ENCODE measurements at places on chromosomes 4 and X.

DNA sequence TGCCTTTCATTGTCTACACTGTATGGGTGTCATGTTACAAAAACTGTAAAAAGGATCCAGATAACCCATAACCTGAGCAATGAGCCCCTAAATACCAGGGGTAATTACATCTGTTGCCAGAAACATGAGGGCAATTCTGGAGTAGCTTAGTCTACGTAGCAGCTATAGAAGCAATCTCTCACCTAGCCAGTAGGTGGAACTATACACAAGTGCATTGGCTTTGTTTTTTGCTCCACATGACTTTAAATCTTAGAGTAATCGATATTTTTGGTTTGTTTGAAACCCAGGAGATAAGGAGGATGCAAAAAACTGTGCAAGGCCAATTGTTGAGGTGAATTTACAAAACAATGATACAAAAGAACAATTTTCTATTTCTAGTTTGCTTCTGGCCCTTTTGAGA is 57.5 kb downstream of the GPR82 start:
- DNase-seq: peak; percentile 32

GRCh38 chr4:108140328-108140727 is 28.4 kb downstream of the LEF1 start:
- DNase-seq: no peak

- no peak for DNase-seq
Measured at GRCh38 chr4:7302781-7303404, 110.6 kb downstream of the SORCS2 start.

DNA sequence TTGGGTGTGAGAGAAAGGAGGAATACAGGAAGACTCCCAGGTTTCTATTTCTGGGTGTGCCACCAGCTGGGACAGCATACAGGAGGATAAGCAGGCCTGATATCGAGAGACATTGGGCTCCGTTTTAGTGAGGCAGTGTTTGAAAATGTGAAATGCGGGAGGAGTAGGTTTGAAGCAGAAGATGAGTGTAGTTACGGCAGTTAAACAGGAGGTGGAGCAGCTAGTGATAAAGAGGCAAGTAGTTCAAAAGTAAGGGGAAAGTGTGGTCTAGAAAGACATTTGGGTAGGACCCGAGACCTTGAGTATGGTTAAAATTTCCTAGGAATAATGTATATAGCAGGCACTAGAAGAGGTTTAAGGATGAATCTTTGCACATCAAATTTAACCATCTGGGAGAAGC is 42.4 kb downstream of the DCUN1D4 start:
- peak; percentile 22 for DNase-seq

DNA sequence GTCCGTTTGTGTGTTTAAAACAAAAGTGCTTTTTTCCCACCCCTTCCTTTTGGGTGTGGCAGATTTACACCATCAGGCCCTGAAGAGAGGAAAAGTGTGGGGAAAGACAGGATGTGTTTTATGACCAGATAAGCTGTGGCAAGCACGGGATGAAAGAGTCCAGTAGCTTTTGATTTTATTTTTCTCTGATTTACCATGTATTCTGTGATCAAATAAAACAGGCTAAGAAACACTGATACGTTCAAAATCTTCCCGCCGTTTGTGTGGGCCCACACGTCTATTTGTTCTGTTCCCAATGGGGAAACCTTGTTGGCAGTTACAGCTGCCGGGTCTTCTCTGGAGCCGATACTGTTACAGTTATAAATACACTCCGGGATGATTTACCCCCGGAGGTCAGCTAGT is 10.8 kb downstream of the LRP2BP start:
- no peak for DNase-seq

GRCh38 chr4:11626066-11626465 is 197.4 kb upstream of the HS3ST1 start:
- no peak for DNase-seq

GRCh38 chrX:95875661-95876060 is 809.0 kb upstream of the DIAPH2 start:
- no peak for DNase-seq

DNA sequence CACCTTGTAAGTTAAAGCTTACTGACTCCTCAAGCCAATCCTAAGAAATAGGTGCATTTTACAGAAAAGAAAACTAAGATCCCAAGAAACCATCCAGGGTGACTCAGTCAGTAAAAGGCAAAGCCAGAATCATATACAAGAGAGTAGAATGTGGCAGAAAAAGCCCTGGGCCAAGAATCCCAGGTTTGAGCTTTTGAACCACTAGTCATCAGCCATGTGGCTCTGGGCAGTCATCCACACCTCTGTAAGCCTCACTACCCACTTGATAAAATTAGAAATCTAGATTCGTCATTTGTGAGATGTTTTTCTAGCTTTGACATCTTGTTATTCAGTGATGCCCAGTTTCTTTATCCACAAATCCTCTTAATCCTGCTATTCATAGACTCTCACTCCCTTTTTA is 122.2 kb upstream of the PDE5A start:
- DNase-seq: no peak

DNA sequence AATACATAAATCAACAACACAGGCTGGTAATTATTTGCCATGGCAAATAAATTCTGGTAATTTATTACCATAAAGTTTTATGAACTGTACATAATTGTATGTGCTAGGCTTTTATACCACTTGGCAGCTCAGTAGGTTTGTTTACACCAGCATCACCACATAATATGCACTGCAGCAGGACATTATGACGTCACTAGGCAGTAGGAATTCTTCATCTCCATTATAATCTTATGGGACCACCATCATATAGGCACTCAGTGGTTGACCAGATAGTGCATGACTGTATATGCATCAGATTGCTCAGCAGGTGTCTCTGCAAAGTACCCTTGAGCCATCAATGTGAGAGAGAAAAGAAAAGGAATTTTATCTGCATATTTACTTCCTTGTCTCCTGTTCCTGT is 295.4 kb downstream of the CFAP47 start:
- DNase-seq: no peak

- DNase-seq: no peak
Measured at GRCh38 chr4:126757219-126757618, 875.5 kb upstream of the INTU start.

DNA sequence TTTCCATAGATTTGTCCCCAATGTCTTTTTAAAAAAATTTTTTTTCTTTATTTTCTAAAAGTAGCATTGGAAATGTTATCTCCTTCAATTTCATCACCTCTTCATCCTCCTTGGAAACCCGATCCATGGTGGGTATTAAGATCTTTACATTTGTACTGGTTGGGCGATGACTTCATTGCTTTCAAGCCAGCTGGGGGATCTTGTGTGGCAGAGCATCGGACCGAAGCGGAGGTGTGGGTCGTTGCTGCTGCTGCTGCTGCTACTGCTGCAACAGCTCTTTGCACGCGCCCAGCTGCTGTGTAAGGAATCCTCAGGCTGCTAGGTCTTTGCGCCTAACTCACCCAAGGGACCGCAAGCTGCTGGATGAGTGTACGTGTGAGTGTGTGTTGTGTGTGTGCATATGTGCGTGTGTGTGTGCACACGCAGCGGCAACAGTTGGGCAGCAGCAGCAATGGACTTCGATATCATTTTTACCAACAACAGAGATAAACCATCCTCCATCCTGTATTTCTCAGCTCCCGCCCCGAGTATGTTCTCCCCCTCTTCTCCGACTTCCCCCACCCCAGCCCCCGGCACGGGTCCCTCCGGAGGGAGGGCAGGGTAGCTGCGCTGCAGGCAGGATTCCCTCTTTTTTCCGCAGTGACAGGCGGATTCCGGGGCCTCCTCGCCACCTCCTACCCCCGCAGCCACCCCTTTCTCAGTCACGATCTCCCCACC is 768 bp upstream of the CDKL5 start:
- DNase-seq: no peak

DNA sequence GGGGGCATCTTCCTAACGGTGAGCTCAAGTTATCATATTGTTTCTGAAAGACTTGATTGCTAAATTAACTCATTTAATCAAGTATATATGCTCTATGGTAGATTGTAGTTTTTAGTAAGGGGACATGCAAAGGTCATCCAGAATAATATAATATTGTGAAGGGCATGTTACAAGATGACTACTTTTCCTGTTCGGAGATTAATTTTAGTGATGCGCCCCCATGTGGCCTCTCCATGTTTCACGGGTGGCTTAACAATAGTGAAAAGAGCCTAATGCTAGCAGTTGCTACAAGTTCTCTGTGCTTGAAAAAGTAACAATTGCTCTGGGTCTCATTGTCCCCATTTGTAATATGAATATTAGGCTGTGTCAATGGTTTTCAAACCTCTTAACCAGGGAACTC is 12.2 kb downstream of the SMPX start:
- DNase-seq: peak; percentile 26

DNA sequence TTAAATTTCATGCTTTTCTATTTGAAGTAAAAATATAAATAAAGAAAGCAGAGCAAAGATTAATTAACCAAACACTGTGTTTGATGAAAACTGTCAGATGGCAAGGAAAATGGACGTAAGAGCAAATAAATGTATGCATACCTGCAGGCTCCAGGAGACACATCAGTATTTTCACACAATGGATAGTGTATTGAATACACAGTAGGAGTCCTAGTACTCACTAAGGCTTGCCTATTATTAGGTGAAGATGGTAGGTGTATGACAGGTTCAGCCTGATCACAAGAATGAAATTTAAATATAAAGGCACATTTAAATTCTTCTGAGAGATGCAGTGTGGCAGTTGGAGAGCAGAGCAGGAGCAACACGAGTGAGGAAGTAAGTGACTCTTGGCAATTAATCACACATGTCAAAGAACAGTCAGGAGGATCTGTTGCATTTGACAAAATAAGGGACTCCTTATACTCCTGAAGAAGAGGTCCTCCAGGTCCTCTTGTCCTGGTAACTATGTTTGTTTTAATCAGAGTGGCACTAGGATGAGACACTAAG is 106.0 kb upstream of the NDST4 start:
- DNase-seq: no peak

GRCh38 chr4:38470735-38471262 is 193.2 kb upstream of the KLF3 start:
- no peak for DNase-seq

- DNase-seq: no peak
Measured at GRCh38 chr4:5988086-5988845, 30.0 kb downstream of the C4orf50 start.

GRCh38 chrX:151713849-151714248 is 2.0 kb upstream of the FATE1 start:
- DNase-seq: peak; percentile 33

DNA sequence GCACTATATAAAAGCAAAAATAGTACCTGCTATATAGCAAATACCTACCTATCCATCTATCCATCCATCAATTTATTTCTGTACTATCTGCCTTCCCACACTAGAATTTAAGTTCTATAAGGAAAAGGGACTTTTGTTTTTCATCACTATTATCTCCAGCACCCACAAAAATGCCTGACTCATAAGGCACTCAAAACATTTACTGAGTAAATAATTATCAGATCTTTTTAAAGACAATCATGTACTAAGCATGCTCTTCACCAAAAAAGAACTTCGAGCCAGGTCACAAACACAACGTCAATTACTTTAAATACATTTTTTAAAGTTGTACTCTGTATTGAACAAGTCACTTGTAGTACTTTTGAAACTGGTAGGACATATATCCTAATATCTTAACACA is 119.9 kb downstream of the FBXW7 start:
- no peak for DNase-seq

DNA sequence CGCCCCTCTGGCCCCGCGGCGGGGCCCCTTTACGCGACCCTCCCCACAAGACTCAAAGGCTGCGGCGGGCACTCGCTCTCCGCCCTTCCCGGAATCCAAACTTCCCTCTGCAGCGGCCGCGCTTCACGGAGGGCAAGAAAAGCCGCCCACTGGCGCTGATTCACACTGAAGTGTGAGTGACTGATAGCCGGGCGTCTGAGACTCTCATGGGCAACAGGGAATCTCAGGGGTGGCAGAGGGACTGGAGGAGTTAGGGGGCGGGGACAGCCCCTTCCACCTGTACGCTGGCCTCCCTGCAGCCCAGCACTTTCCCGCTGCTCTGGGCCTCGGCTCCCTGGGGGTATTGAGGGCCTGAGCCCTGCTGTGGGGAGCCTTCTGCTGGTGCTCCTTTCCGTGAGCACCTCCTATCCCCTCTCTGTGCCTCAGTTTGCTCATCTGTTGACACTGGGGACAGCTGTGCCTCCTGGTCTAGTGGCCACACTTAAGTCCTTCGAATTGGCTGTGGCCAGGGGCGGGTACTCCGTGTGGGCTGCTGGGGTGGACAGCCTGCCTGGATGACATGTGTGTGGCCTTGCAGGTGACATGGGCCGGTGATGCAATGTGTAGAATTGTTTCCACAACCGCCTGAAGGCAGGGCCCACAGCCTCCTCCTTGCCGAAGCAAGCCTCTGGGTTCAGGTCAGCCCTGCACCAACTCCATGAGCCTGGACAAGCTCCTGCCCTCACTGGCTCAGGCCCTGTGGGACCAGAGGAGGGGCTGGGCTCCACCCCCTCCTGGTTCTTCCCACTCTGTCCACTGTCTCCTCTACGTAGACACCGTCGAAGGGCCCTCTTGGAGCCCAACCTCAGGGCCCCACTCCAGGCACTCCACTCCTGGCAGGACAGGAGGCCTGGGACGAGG is 951 bp downstream of the SH3BP2 start:
- DNase-seq: peak; percentile 94

- no peak for DNase-seq
Measured at GRCh38 chr4:82458729-82459128, 28.3 kb downstream of the ENOPH1 start.

GRCh38 chr4:86557526-86557925 is 36.6 kb upstream of the PTPN13 start:
- peak; percentile 40 for DNase-seq

- no peak for DNase-seq
Measured at GRCh38 chr4:185987961-185988627, 80.9 kb upstream of the TLR3 start.

- no peak for DNase-seq
Measured at GRCh38 chrX:100748108-100748507, 16.2 kb upstream of the SYTL4 start.

GRCh38 chr4:65747386-65747785 is 77.1 kb upstream of the EPHA5 start:
- no peak for DNase-seq

DNA sequence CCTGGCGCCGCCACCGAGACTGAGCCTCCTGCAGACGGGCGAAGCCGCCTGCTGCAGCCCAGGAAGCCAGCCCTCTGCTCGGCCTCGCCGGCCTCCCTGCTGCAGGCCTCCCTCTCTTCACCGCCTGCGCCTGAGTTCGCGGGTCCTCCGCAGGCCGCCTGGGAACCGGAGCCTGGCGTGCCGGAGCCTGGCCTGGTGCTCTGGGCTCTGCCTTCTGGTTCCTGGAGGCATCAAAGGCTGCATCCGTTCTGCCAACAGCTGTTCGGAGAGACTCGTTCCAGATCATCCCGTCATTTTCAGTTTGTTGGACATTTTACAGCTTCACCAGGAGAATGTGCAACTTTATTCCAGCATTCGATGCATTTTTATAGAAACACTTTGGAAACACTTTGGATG is 178.0 kb downstream of the DCLK2 start:
- no peak for DNase-seq

DNA sequence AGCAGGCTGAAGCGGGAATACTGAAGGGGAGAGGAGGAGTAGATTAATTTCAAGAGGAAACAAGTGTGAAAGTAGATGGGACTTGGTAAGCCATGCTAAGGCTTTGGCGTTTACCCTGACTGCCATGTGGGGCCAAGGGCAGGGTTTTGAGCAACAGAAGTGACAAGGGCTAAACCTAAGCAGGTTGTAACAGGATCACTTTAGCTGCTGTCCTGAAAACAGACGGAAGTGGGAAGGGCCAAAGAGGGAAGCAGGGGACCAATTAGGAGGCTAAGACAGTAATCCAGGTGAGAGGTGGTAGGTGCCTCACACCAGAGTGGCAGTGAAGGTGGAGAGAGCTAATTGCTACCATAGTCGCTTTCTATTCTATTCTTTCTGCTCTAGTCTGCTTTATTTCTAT is 166.5 kb downstream of the PJA1 start:
- DNase-seq: no peak

GRCh38 chr4:174358829-174359228 is 75.1 kb downstream of the CEP44 start:
- peak; percentile 19 for DNase-seq
